ENCODE measurements at places on chromosomes 1 and 21.

- DNase-seq = no peak
These were observed 29.8 kb downstream of the TNNT2 start for GRCh38 chr1:201347498-201348210.

DNA sequence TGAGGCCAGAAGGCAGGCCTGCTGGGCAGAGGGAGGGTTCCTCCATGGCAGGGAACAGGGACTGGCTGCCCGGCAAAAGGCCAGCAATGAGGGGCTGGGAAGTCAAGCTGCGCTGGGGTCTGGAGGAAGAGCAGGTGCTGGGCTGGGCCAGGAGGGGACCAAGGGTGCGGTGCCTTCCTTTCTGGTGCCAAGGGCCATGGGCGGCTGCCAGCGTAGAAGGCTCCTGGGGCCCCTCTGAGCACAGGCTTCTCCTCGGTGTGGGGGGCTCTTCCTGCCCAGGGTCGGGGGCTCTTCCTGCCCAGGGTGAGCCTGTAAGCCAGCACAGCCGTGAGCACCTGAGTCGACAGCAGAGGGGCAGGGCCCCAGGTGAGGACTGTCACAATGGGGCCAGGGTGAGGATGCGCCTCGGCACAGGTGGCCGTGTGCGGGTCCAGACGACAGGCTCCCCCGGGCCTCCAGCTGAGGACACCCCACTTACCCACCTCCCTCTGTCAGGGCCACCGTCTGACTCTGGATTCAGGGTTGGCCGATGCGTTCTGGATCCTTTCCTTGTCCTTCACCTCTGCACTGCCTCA, 10.7 kb upstream of the DNMT3L start:
- peak; percentile 50 for DNase-seq

DNA sequence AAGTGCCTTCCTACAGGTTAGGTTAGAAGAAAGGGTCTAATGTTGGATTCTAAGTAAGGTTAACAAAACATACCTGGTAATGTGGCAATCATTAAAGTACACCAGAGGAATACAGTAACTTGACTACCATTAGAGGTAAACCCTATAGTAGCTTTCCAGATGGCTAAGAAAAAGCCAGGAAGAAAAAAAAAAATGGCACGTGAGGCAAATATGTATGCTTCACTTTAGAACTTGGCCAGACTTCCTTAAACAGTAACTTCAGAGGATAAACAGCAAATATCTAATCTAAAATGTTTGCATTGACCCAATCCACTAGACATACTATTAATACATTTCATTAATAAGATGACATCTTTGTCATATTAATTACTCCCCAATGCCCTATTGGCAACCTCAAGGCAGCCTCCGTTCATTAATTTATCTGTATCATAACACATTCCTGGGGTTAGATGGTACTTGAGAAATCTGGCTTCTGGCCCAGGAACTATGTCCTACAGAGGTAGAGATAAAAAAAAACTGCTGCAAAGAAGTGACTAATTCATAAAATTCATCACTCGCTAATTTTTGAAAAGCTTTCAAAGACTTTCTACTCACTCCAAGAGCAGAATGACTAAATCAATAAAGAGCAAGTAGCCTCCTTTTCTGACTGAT, 5.8 kb downstream of the DCAF8 start:
- DNase-seq = no peak

DNA sequence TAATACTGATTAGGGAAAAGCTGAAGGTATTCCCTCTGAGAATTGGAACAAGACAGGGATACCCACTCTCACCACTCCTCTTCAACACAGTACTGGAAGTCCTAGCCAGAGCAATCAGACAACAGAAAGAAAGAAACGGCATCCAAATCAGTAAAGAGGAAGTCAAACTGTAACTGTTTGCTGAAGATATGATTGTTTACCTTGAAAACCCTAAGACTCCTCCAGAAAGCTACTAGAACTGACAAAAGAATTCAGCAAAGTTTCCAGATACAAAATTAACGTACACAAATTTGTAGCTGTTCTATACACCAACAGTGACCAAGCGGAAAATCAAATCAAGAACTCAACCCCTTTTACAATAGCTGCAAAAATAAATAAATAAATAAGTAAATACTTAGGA, 78.6 kb downstream of the EXTL2 start:
- no peak for DNase-seq

DNA sequence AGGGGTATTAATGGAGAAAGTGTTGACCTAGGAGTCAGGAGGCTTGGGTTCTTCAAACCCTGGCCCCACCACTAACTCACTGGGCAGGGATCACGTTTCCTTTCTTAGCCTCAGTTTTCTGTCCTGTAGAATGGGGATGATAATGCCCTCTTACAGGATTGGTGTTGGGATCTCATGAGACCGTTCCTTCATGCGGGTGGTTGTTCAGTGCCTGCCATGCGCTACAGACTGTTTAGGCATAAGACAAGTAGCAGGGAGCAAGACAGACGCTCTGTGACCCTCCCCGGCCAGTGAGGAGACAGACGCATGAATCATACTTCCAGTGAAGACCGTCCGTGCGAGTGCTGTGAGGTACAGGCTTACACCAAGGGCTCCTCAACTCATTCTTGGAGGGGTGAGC, 81.7 kb downstream of the MAN1C1 start:
- no peak for DNase-seq

DNA sequence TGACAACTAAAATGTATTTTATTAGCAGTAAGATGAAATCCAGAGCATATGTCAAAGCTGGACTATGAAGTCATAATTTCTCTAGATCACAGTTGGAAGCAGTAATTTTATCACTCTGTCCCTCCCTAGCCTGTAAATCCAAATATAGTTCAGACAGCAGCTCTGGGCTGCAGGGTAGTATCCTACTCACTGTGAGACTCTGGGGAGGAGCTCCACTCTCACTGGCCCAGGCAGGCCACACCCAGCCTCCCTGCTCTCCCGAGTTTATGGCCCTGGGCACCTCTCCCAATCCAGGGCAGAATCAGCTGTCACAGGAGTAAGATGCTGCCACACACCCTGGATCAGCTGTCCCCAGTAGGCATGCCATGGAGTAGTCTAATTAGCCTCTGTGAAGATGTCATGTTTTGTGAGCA, 131.1 kb downstream of the HLCS start:
- DNase-seq = no peak

DNA sequence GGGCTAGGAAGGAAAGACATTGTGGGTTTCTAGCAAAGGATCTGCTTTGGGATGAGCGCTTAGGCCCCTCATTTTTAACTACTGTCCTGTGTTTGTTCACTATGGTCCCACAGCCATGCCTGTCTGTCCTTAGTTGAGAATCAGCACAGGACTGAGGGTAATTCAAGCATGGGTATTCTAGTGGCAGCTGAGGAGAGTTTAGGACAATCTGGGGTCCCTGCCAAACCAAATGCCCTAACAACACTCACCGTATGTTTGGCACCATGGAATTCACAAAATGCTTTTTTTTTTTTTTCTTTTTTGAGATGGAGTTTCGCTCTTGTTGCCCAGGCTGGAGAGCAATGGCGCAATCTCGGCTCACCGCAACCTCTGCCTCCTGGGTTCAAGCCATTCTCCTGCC, 10.4 kb downstream of the ARHGEF11 start:
- DNase-seq = no peak

DNA sequence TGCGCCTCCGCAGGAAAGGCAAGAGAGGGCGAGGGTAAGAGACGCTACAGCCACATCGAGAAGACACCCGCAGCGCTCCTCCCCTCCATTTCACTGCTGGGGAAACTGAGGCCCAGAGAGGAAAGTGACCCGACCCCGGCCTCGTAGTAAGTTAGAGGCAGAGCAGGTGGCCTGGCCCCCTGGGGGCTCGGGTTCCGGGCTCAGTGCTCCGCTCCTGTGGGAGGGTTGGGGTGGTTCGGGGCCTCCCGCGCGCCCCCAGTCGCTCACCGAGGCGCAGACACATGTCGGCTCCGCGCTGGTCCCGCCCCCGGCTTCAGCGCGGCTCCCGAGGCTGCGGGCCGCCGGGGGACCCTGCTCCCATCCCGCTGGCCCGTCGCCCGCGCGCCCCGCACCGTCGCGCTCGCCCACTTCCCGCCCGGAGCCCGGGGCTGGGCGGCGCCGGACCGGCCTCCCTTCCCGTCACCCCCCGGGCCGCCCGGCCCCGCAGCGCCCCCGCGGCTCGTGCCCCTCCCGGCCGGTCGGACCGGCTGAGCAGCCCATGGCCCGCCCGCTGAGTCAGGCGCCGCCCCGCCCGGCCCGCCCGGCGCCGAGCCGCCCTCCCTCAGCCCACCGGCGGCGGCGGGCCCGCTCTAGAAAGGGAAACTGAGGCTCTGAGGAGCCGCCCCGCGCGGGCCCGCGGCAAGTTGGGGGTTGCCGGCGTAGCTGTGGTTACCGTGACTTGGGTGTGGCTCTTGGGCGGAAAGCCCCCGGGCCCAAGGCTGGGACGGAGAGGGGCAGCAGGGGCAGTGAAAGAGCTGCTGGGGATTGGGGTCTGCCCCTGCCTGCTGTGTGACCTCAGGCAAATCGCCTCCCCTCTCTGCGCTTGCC, at the start of gene TMEM54:
Gene TMEM54 (minus strand): TSS at position 434 of the 867 bp plus-strand sequence. CDS start 151 bp downstream, at position 283.
- DNase-seq = peak; percentile 72

DNA sequence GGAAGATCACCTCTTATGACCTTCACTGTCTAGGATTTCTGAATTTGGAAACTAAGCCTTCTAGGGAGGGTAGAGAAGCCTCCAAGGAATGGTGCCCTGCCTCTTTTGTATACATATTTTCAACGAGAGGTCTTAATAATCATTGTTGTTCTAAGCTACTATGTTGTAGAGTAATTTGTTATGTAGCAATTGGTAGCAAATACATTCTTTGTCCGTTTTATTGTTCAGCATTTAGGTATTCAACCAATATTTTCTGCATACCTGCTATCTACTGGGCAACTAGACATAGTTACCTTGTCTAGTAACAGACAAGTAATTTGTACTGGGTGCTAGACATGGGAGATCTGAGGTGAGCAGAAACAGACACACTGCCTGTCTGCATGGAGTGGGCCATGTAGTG, 20.8 kb upstream of the NCF2 start:
- DNase-seq = no peak

GRCh38 chr1:61477301-61477700, 247.6 kb downstream of the TM2D1 start:
- DNase-seq = no peak

GRCh38 chr1:6367381-6368012, 26.1 kb downstream of the ACOT7 start:
- no peak for DNase-seq

DNA sequence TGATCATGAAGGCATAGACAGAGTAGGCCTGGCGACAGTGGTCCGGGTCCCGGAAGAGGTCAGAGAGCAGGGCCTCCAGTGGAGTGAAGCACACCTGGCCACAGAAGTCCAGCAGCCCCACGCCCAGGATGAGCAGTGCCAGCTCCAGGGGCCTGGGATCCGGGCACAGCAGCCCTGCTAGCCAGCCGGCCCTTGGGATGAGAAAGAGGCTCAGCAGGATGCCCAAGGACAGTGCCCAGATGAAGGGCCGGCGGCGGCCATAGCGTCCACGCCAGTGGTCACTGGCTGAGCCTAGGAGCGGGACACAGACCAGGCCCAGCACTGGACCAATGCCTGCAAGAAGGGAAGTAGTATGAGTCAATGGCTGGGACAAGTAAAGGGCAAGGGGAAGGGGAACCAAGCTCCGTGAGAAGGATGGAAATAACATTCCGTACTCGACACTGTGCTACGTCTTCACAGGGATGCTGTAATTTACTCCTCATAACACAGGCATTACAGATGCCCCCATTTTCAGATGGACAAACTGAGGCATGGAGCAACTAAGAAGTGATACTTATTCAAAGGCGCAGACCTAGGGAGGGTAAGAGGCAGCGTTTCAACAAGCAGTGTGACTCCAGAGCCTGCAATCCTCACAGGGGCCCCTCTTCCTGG, 16.9 kb downstream of the SLC45A3 start:
- DNase-seq = no peak

Measured in spleen (tissue), 13 donors.